ENCODE measurements at places on chromosomes 5 and 9. TPM values are rescaled to one million over a fixed set of nuclear protein-coding genes. Genes with fewer than 3 reads are reported as not detected.

DNA sequence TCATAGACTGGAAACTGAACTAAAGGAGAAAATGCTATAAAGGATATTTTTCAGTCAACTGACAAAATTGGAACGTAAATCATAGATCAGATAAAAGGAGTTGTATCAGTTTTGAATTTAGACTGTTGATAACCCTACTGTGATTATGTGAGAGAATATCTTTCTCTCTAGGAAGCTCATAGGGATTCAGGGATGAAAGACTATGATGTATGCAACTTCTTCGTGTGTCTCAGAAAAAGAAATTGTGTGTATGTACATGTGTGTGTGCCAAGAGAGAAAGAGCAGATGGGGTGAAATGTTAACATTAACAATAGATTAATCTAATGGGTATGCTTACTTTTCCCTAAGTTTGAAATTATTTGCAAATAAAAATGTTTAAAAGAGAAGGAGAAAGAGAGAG, 30.7 kb upstream of the C5orf58 start:
- no peak overlapping the region for H3K27ac ChIP-seq
- H3K4me3 ChIP-seq = no peak overlapping the region
- H3K27me3 ChIP-seq = peaks cover 67% of the 10 kb centered on the region
- H3K4me1 ChIP-seq = no peaks in the 10 kb centered on the region

DNA sequence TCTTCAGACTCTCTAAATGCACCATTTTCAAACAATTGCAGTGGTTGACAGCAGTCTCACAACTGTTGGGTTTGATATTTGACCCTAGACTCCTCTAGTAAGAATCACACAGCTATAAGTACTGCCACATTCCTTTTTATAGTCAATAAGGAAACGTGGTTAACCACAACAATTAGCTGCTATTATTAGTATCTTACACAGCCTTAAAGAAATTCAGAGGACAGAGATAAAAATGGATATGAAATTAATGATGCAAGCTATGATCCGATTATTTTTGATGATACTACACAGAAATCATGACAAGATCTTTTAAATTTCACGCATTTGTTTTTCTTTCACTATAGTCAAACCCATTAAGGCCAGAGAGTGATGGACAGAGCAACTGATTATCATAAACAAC, 288.6 kb upstream of the C9orf72 start:
- no peak overlapping the region for H3K4me3 ChIP-seq
- no peak overlapping the region for H3K27ac ChIP-seq
- no peak for DNase-seq
- H3K27me3 ChIP-seq = no peaks in the 10 kb centered on the region

Gene GPR21
- not detected for total RNA-seq

Gene HK3
- total RNA-seq = not detected

Gene PCDHA4
- total RNA-seq = not detected

Measured in SJSA1 (cell line).